ENCODE measurements at places on chromosomes 5 and 9.

GRCh38 chr5:180283026-180283615 lies 8.8 kb downstream of the MAPK9 start:
- DNase-seq: no peak

GRCh38 chr5:132221781-132222648 lies 5.6 kb downstream of the P4HA2 start:
- no peak for DNase-seq

- DNase-seq: no peak
Observed at GRCh38 chr5:124343451-124343867, 403.0 kb downstream of the ZNF608 start.

DNA sequence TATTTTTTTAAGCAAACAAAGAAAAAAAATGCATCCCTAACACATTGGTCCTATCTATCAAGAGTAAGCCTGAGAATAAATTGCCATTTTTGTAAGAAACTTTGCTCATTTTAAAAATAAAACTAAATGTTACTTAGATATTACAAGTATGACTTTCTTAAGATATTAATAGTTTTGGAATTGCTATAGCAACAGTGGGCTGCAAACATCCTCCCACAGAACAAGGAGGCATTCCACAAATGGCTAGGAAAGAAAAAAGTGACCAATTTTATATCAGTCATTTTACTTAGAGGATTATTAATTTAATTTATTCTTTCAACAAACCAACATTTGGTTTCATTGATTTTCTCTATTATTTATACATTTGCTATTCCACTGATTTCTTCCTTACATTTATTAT lies 63.7 kb downstream of the LURAP1L start:
- no peak for DNase-seq

DNA sequence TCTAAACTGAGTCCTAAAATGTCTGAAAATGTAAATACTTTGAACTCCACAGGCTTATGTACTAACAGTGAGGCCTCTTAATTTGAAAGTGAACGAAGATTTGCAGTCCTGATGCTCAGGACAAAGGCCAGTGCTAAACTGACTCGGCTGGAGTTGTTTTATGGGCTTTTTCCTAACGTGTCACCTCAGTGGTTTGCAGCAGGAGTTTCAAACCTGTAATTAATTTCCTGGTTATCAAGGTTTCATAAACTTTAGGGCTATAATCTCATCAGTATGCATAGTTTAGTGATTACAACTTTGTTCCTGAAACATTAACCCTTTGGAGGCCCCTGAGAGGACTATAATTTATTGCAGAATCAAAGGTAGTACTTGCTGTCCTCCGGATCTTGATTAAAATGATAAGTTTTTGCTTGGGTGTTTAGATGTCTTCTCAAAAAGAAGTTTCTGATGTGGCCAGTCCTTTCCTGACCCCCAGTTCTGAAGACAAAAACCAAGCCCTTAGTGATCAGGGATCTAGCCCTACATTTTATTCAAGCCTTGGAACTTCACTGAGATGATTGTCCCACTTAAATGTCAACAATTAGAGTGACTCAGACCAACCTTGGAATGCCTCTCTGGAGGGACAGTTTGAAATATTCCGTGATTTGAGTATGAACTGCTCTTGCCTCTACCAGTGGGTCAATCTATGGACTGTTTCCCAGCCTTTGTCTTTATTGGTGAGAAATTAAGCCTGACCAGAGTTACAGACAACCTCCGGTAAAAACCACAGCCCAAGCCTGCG lies 11.1 kb upstream of the S100Z start:
- no peak for DNase-seq

DNA sequence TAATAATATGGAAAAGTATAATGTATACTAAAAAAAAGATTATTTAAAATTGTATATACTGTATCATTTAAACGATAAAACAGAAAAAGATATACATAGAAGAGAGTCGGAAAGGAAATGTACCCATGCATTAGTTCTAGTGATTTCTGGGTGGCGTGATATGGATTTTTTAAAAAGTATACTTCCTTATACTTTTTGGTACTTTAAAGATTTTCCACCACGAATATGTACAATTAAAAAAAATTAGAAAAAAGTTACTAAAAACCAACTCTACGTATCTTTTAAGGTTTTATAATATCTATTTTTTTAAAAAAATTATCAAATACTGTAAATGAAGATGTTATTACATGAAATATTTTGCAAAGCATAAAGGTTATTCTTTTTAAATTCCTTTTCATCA lies 12.3 kb downstream of the PHF19 start:
- no peak for DNase-seq

DNA sequence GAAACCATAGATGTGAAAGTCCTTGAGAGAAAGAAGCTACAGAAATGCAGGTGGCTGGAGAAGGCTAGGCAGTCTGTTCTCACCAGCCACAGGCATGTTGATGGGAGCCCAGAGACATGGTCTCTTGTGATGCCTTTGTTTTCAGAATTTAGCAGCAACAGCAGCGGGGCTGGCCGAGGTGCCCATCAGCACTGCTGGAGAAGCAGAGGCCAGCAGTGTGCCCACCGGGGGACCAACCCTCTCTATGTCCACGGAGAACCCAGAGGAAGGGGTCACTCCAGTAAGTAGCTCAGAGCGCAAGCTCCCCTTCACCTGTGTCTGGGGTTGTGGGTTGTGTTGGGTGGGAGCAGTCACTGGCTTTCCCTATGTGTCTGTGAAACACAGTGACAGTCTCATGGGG lies 59.6 kb downstream of the COL15A1 start:
- DNase-seq: peak; percentile 31

- no peak for DNase-seq
Observed at GRCh38 chr9:115158661-115159481, 40.9 kb upstream of the TNC start.

- DNase-seq: no peak
Observed at GRCh38 chr5:38446029-38446522, 110.4 kb downstream of the LIFR start.

DNA sequence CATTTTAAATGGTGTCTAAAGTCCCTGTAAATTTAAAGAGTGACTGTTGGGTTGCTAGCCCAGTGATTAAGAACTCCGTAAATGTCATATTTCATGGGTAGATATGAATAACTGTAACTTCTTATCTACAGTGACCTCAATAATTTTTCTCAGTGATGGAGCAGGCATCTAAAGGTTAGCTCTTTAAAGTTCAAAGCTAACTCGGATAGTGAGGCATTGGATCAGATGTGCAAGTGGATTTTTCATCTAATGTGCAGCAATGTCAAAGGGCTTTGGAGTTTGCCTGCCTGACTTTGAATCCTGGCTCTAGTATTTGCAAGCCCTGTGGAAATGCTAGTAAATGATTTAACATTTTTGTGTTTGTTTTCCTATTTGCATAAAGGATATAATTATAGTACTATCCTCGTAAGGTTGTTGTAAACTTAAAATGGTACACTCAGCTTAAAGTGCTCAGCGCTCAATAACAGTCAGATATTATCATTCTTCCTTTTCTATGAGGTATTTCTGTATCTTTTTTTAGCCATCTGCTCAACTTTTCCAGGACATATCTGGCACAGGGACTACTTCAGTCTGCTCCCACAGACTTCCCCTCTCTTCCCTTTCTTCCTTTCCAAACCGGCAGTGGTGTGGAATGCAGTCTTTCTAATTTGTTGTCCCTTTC lies 163.7 kb upstream of the ELL2 start:
- no peak for DNase-seq
